ENCODE measurements at places on chromosomes 4 and X.
A peak's percentile ranks its signal among the peaks of the same experiment; 100 is the strongest.

DNA sequence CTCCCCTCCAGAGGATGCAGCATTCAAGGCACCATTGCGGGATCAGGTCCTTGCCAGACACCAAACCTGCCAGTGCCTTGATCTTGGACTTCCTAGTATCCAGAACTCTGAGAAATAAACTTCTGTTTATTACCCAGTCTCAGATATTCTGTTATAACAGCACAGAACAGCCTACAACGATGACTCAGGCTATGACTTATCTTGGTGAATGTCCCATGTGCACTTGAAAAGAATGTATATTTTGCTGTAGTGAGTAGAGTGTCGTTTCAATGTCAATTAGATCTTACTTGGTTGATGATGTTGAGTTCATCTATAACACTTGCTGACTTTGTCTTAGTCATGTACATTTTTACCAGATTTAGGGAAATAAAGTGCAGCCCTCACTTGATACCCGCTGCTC, 34.5 kb upstream of the PGRMC1 start:
- DNase-seq: no peak

DNA sequence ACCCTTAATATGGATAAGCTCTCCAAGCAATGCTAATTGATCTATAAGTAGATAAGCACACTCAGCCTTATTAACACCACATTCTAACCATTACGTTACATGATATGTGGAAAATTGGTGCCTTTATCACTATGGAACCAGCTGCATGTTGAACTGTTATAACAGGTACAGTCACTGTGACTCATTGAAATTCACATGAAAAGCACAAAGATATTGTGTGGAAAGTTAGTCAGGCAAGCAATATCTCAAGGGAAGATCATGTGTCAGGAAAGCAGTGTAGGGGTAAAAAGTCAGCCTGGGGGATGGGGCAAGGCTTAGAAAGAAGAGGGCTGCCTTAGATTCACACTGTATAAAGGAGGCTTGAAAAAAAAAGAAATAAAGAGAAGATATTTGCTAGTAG, 313.7 kb upstream of the SMIM31 start:
- DNase-seq: no peak

GRCh38 chr4:16993956-16994840, 95.8 kb upstream of the LDB2 start:
- no peak for DNase-seq

DNA sequence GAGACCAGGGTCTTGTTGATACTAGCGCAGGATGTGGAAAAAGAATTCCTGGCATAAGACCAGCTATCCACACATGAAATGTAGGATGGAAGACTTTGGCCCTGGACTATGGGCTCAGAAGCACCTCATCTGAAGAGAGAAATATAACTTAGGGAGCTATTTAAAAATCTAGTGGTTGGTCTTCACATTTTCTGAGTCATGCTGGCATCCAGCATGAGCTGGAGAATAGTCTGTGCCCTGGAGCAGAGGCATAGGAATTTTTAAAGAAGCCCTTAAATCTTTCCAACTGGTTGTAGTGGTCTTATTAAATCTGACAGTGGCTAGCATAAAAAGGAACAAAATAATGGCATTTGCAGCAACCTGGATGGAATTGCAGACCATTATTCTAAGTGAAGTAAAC, 86.3 kb downstream of the SMARCA5 start:
- DNase-seq: no peak

- DNase-seq: no peak
These were observed 82.7 kb downstream of the ANXA5 start for GRCh38 chr4:121614101-121614500.

DNA sequence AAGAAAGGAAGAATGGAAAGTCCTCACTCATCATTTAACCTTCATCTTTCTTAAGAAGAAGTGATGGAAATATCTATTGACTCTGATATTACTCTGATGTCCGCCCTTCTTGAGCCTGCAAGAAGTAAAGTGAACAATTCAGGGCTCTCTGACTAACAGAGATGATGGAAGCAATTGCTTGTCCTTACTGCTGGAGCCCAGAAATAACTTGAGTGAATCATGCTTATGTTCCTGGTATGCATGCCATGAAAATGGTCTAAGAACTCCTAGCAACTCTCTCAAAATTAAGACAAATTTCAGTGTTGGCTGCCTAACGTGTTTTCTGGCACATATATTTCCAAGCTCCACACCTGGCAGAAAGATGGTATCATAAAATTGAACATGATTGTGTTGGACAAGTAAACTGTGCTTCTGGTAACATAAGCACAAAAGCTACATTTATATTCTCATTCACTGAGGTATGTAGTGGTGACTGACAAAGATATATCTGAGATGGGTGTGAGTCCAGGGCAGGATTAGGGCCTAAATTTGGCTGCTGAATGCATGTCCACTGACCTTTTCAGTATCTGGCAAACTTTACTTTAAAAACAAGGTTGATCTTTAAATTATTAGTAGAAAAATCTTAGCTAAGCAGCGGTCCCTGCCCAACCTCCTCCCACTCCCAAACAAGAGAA, 109.2 kb upstream of the OTUD4 start:
- no peak for DNase-seq

GRCh38 chr4:52788806-52789205, 37.6 kb upstream of the ERVMER34-1 start:
- DNase-seq: peak; percentile 7

DNA sequence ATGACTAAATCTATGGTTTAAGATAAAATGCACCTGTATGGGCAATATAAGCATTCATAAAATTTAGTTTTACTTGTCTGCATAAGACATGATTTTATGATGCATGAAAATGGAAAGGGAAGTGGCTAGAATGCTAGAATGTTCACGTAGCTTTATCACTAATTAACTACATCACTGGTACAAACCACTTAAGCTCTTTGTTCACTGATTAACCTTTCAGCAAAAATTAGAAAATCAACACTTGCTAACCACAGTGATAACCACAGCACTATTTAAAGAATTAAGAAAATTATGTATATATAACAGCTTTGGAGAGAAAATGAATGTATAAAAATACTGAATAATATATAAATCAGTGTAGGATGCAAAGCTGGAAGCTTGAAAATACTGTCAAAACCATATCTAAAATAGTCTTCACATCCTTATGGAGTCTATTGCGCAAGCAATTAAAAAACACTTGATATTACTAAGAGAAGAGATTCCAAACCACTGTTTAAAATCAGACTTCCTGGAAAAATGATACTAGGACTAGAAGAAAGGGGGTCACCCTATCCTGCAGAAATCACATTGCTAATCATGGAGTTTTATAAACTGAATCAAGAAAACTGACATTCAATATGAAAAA, 51.9 kb downstream of the EFHC2 start:
- no peak for DNase-seq

GRCh38 chrX:65697915-65698796, 30.7 kb downstream of the MSN start:
- DNase-seq: no peak

- no peak for DNase-seq
These were observed 374.8 kb upstream of the GNPDA2 start for GRCh38 chr4:45100956-45101818.

Measured in cerebellar cortex (tissue), 1 donor.